ENCODE measurements at places on chromosomes 7 and 10.

GRCh38 chr7:17071866-17072265, 190.1 kb upstream of the AGR3 start:
- DNase-seq = no peak

- no peak for DNase-seq
These were observed 200.5 kb upstream of the KIAA1217 start for GRCh38 chr10:24008164-24009091.

GRCh38 chr10:98921316-98921715, 314.3 kb downstream of the HPSE2 start:
- DNase-seq = no peak

DNA sequence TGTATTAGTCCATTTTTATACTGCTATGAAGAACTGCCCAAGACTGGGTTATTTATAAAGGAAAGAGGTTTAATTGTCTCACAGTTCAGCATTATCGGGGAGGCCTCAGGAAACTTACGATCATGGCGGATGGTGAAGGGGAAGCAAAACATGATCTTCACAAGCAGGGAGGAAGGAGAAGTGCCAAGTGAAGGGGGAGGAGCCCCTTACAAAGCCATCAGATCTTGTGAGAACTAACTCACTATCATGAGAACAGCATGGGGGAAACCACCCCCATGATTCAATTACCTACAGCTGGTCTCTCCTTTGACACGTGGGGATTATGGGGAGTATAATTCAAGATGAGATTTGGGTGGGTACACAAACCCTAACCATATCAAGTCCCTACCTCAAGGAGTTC, 85.4 kb downstream of the JAZF1 start:
- no peak for DNase-seq

DNA sequence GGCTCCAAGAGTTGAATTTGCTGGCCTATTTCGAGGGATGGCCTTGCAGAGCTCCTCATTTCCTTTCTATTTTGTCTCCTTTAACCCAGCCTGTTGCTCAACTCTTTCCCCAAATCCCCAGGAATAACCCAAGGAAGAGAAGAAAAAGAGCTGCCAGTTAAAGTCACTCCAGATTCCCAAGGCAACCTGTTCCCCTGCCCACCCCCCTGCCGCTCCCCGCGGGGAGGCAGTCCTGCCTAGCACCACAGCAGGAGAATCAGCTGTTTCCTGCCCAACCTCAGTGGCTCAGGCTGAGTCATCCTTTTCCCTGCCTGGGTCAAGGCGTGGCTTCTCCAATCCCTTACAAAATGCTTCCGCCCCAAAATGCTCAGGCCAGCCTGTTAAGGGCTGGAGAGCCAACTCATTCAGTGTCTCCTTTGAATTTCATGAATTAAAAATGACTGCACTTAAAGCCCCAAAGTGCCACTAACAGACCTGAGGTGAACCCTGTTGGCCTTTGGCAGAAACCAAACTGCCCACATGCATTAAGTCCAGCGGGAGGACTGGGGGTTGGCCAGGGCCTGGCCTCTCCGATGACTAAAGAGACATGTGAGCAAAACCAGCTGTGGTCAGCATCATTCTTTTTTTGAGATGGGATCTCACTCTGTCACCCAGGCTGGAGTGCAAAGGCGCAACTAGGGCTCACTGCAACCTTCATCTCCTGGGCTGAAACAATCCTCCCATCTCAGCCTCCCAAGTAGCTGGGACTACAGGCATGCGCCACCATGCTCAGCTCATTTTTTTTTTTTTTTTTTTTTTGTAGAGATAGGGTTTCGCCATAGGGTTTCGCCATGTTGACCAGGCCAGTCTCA, 83.2 kb upstream of the KIF5B start:
- DNase-seq = no peak

- DNase-seq = no peak
These were observed 23.6 kb downstream of the DAGLB start for GRCh38 chr7:6423942-6424701.

DNA sequence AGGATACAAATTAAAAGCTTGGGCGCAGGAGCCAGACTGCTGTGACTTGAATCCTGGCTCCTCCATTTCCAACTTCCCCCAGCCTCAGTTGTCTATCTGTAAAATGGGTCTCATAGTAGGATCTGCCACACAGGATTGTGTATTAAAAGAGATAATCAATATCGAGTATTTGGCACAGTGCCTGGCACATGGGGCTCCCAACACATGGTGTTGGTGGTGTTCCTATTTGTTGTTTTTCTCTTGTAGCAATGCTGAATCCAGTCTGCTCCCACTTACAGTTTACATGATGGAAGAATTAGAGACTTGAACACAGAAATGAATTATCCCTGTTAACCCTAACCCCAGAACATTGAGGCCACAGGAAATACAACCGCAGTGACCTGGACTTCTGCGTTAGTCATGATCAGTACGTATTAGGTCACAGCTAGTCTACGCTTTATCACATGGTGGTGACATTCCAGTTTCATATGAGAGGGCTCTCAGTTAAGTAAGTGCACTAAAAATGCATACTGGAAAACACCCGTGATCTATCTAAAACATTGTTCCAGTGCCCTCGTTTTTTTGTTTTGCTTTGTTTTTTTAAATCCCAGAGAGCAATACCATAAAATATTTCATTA, 169.5 kb upstream of the KLF14 start:
- DNase-seq = no peak

DNA sequence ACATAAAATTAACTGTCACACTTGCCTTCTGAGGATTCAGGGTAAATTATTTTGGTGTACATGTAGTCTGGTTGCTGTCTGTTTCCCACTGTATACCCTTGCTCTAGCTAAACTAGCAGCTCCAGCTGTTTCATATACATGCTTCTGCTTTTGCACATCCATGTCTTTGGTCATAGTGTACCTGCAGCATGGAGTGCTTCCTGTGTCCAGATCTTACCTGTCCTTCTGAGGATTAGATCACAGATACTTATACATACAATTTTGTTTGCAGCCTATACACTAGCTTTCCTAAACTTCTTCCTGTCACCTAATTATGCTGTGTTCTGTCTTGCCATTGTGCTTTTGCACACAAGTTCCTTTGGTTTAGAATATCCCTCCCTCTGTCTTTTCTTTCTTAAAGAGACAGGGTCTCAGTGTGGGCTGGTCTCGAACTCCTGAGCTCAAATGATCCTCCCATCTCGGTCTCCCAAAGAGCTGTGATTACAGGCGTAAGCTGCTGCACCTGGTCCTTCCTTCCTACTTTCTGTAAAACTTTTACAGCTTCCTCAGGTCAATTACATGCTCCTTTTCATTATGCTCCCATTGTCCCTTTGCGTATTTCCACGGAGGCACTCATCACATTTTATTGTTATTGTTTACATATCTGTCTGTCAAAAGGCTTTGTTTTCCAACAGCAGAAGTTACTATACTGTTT, 33.8 kb downstream of the TPST1 start:
- no peak for DNase-seq

DNA sequence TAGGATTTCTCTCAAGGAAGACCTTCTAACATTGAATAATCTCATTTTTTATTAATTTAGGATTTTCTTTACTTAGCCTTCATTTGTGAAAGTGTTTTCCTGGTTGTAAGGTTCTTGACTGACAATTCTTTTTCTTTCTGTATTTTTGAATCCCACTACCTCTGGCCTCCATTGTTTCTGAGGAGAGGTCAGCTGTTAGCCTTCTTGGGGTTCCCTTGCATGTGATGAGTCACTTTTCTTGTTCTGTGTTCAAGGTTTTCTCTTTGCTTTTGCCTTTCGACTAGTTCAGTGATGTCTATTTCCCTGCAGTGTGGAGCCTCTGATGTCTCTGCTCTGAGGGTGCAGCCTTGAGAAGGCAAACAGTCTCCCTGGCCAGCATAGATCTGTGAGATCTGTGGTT, 304.1 kb upstream of the ZNF32 start:
- DNase-seq = no peak

- DNase-seq = no peak
These were observed 341.7 kb downstream of the PARD3 start for GRCh38 chr10:34473174-34474008.

- DNase-seq = no peak
These were observed 17.4 kb downstream of the HBP1 start for GRCh38 chr7:107186240-107186639.

DNA sequence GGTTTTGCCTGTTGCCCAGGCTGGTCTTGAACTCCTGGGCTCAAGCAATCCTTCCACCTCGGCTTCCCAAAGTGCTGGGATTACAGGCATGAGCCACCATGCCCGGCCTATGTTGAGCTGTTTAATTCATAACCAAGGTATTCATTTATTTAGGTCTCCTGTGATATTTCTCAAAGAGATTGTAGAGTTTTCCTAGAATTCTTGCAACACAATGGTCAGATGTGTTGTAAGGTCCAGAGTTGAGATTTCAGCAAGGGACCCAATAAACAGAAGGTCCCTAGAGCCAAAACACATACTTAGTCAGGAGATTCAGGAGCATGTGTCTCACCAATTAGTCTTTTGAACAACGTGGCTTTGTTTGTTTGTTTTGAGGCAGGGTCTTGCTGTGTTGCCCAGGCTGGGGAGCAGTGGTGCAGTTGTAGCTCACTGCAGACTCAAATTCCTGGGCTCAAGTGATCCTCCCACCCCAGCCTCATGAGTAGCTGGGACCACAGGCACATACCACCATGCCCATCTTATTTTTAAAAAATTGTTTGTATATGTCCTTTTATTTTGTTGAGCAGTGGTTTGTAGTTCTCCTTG, 321.3 kb upstream of the GALNT17 start:
- DNase-seq = no peak

GRCh38 chr7:139909379-139910050, 80.5 kb downstream of the TBXAS1 start:
- DNase-seq = no peak

GRCh38 chr7:4882169-4883032, 1.1 kb downstream of the RADIL start:
- no peak for DNase-seq

DNA sequence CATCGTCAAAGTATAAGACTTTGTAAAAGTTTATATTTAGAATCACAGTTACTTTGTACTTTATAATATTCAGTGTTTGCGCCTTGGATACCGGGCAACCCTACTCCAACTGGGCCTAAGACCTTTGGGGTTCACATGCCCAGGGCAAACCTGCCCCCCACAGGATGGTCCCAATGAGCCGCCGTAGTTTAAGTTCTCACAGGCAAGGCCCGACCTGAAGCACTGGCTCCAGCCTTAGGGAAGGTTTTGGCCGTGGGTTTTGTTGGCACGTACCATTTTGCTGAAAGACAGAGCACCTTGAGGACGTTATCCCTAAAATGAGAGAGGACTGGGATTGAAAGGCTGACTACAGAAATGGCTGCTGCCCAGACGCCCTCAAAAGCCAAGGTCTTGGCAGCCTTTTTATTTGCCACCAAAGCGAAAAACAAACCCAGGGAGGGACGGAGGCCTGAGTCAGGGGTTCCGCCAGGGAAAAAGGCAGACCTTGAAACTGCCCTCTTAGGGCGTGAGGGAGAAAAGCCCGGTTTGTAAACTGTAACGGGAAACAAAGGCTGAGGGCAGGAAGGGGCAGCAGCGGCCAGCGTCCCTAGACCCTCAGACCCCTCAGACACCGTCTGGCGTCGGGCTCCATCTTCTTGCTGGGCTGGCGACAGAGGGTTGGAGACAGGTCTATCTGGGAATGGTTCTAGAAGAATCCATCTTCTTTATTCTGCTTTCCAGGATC, at the start of gene CCDC172:
Gene CCDC172, plus strand, starts transcription at position 222 of the 724 bp plus-strand sequence. CDS start 564 bp downstream, outside the sequence.
- DNase-seq = no peak

GRCh38 chr7:44882899-44883298, 2.4 kb downstream of the PURB start:
- DNase-seq = no peak

GRCh38 chr7:130912082-130912861, 178.3 kb upstream of the KLF14 start:
- DNase-seq = no peak

DNA sequence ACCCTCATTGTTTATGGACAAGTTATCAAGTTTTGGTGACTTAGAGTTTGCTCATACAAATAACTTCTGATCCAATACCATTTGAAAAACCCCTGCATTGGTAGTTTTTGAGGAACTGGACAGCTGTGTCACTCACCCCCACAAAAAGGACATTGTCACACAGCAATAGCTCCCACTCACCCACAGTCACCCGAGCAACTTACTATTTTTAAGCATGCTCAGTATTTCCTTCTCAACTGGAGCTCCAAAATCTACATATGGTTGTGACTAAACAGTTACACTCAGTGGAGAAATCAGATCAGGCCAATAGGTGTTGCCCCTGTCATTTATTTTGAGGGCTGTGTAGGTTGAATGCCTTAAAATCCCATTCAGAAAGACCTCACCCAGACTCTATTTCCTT, 165.2 kb upstream of the AUTS2 start:
- DNase-seq = no peak

- DNase-seq = no peak
These were observed 673.1 kb downstream of the TNS3 start for GRCh38 chr7:46908770-46909169.

DNA sequence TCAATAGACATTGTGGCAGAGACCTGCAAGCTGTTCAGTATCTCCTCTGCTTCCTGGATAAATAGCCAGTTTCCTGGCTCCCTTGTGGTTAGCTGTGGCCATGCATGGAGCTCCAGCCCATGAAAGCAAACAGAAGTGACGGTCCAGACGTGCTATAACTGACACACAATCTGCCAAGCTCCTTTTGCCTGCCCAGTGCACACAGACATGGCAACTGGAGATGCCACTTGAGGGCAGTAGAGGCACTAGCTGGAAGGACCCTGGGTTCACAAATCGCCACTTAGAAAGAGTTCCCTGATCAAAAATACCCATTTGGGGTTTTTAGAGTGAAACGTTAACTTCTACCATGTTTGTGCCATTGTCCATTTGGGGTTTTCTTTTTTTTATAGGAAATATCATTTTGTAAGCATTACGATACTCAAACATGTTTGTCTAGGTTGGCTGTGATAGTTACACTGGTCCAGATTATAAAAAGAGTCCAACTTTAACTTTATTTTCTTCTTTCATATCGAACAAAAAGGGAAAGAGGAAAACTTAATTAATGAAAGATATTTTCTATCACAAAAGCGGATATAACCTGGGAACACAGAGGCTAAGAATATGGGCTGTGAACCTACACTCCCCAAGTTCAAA, 31.3 kb downstream of the KIN start:
- no peak for DNase-seq

DNA sequence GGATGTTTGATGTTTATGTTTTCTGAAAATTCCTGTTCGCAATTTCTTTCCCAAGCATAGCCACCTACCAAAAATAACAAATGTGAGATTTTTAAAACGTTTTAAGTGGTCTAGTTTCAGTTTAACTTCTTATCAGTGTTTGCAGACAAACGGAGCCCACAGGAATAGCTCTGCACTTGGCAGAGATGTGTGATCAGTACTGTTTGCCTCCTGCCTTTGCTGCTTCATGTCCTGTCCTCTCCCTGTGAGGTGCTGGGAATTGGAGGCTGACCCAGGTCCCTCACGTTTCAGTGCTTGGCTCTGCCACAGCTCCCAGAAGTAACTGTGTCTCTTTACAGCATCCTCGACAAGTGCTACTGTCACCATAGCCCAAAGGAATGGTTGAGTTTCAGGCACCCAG, 1.2 kb downstream of the UCN3 start:
- no peak for DNase-seq

DNA sequence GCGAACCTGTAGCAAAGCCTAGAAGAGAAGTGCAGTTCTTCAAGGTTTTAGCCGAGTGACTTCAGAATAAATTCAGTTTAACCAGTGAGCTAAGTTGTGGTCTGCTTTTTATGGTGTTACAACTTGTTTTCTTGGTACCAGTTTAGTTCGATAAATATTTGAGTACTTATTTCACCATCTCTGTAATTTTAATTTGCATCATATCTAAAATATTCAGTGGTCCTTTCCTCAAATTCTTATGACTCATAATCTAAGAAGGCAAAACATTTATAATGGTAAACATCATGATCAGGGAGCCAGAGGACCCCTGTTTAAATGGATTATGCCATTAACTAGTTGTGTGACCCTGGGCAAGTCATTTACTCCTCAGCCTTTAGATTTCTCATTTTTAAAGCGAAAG, 4.1 kb upstream of the BMPER start:
- no peak for DNase-seq

- no peak for DNase-seq
These were observed 68.2 kb upstream of the AGK start for GRCh38 chr7:141483044-141483443.

Measured in stimulated activated CD4-positive, alpha-beta T cell treated with anti-CD3 and anti-CD28 coated beads, TNF-alpha, amount 100 ng/mL, for 24 hours (primary cell).